ENCODE measurements at places on chromosomes 11 and 22.

GRCh38 chr11:45141171-45141570 is 5.3 kb upstream of the PRDM11 start:
- no peak for DNase-seq

- DNase-seq, result no peak
Observed at GRCh38 chr22:49525801-49526535, 301.7 kb downstream of the BRD1 start.

- peak; percentile 18 for DNase-seq
Observed at GRCh38 chr22:44884968-44885805, 124.6 kb downstream of the PHF21B start.

DNA sequence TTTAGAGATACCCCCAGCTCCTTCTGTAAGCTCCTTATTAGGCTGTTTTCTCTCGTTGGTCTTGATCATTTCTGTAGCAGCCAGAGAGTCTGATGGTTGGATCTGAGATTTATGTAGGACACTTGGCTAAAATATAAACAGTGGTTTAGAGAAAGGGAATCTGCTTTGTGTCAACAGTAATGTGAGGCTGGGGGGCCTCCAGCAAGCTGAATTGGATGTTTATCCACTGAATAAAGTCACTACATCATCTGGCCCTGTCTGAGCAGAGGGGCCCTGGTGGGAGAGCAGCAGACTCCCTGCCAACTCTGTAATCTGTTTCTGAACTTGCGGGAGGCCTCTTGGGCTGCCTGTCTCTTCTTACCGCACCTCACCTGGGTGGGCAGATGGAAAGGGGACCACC is 328.5 kb upstream of the PLET1 start:
- DNase-seq, result no peak

DNA sequence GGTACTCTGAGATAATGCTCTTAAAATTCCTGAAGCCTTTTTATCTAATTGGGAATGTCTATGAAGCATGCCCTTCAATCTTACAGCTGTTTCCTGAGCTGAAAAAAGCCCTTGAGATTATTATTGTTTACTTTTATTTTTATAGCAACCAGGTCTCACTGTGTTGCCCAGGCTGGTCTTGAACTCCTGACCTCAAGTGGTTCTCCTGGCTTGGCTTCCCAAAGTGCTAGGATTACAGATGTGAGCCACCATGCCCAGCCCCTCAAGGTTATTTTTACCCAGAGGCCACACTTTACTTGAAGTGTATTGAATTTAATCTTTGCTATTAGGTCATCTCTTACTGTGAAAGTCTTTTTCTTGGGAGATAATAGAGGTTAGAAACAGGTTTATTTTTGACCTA is 7.0 kb upstream of the SWAP70 start:
- DNase-seq, result no peak

- no peak for DNase-seq
Observed at GRCh38 chr11:116855413-116855812, 18.0 kb upstream of the APOA1 start.

DNA sequence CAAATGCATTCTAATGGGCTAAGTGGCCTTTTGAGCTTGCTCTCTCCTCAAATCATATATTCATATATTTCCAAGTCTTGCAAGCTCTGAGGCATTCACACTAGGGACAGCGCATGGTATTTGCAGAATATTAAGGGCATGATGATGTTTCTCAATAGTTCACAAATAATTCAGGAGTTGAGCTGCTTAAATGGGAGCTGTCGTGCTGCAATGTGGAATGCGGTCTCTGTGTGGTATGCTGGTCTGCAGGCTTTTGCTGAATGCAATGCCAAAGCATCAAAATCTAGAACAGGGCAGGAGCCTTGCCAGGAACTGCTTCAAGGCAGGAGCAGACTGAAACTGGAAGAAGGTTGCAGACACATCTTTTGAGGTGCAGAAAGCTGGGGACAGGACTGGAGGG is 1060.0 kb downstream of the TBC1D22A start:
- no peak for DNase-seq

GRCh38 chr22:28986366-28986765 is 75.3 kb downstream of the C22orf31 start:
- DNase-seq, result no peak

DNA sequence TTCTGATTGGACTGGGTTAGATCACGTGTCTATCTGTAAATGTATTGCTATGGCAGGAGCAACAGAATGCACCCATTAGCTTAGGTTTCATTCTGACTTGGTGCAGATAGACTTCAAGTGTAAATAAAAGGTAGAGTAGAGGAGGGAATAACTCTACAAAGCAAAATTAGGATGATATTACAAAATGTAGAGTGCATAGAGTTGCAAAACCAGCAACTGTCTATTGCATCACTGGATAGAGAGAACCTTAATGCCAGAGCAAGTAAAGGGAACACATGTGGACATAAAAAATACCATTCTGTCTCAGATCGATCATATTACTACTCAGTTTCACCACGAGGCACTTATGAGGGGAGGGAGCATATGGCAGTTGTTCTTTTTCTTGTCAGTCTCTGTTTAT is 22.0 kb upstream of the CAT start:
- DNase-seq, result no peak

DNA sequence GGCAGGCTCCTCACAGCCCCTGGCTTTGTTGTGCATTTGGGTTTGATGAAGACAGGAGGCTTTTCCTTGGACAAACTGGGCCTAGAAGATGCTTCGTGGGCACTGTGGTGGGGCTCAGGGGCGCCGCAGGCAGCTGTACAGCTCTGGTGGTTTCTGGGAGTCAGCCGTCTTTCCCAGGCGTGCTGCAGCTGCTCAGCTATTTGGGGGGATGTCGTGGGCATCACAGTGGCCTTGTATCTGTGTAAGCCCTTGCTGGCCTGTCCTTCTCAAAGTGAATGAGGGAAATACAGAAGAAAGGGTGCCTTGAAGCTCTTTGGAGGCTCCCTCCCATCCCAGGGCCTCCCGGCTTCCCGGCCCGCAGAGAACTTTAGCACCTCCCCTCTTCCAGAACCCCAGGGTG is 89.5 kb downstream of the TBC1D22A start:
- no peak for DNase-seq

GRCh38 chr22:30948930-30949342 is 19.6 kb downstream of the MORC2 start:
- no peak for DNase-seq

GRCh38 chr11:32137869-32138268 is 47.0 kb downstream of the RCN1 start:
- no peak for DNase-seq

GRCh38 chr22:26416670-26417276 is 12.3 kb upstream of the ASPHD2 start:
- DNase-seq, result peak; percentile 46

DNA sequence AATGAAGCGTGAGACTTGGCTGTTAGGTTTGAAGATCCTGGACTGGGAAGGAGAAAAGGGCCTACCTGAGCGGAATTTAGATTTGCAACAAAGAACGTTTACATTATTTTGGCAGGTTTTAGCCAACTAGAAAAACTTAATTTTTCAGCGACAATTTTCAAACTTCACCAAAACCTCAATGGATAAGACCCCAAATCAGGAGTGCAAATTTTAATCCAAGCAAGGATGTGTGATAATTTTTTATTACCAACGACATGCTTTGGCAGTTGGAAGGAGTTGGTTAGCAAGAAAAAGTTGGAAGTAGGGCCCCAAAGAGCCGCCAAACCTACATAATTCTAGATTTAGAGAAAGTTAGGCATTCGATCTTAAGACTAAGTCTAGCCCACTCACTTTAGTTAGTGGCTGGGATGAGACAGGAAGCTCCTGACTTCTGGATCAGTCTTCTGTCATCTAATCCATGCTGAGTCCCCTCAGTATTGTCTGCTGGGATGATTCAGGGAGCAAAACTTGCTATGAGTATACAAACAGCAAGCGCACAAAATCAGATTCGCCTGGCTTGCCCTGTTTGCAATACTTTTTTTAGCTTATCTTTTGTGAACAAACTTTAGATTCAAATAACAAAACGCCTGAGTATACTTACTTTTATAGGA is 787 bp upstream of the RDX start:
- DNase-seq, result no peak

- no peak for DNase-seq
Observed at GRCh38 chr11:26073646-26074045, 258.3 kb upstream of the ANO3 start.

GRCh38 chr11:67698247-67698646 is 23.8 kb upstream of the ALDH3B2 start:
- DNase-seq, result no peak

GRCh38 chr11:34040571-34040970 is 11.0 kb upstream of the CAPRIN1 start:
- DNase-seq, result no peak

DNA sequence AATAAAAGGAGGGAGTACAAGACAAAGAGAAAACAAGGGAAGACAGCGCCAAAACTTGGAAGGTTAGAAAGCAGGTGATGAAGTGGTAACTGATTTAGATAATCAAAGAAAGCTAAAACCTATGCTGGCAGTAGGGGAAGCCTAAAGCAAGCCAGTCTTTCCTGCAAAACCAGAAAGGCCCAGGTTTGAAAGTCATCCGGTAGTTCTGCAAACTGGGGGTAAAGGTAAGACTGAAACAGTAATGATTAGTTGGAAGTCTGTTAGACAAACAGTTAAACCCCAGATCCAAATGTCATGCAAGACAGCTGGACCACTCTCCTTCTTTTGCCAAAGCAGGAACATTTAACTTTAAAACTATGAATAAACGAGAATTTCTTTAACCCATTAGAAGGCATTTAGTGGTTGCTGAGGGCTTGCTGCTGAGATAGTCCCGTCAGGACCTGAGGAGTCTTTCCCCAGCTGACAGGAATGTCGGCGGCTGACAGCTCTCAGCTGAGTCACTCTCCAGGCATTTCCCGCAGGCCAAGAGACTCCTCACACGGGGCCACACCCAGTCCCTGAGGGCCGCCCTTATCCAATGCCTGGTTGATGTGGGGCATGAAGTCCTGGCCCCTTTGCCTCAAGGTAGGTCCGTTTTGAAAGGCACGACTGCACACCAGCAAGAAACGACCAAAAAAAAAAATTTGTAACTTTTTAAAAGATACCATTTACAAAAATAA is 36.3 kb upstream of the CFAP300 start:
- peak; percentile 90 for DNase-seq

DNA sequence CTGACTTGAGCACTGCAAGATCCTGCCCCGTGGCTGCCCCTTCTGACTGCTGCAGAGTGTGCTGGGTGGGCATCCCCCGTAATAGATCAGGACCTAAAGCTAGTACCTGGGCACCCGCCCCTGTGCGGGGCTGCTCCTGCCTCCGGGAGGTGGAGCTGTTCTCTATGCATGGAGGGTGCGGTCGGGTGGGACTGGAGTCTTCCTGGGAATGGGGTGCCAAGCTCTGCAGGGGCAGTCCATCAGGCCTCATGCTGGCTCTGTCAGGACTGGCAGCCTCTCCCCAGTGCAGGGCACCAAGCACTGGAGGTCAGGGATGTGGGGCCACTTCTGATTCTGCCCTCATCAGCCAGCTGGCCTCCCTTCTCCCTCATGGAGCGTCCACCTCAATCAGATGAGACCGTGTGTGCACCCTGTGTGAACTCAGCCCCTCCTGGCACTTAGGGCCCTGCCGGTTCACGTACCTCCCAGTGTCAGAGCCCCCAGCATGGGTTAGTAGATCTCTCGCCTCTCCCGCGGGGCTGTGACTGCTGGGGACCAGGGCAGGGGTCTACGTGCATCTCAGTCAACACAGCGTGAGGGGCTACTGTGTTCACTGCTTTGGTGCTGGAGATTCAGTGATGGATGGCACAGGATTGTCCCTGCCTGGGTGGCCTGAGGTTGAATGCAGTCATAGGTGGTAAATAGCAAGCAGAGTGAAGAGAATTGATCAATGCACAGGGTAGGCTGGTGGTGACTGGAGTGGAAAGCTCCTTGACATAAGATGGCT is 30.8 kb downstream of the MPPED1 start:
- no peak for DNase-seq

DNA sequence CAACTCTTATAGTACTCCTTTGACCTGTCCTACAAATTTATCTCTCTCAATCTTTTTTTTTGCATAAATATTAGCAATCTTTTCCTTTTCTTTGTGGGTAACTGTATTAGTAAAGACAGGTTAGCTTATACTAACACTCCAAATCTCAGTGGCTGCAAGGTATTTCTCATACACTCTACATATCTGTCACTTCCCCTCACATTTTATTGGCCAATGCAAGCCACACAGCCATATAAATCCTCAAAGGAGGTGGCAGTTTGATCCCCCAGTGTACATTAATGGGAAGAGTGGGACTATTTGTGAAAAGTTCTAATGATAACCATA is 42.6 kb upstream of the EED start:
- no peak for DNase-seq

GRCh38 chr11:15148169-15148568 is 33.4 kb downstream of the INSC start:
- DNase-seq, result no peak

GRCh38 chr11:105861225-105861624 is 160.8 kb downstream of the MSANTD4 start:
- no peak for DNase-seq

DNA sequence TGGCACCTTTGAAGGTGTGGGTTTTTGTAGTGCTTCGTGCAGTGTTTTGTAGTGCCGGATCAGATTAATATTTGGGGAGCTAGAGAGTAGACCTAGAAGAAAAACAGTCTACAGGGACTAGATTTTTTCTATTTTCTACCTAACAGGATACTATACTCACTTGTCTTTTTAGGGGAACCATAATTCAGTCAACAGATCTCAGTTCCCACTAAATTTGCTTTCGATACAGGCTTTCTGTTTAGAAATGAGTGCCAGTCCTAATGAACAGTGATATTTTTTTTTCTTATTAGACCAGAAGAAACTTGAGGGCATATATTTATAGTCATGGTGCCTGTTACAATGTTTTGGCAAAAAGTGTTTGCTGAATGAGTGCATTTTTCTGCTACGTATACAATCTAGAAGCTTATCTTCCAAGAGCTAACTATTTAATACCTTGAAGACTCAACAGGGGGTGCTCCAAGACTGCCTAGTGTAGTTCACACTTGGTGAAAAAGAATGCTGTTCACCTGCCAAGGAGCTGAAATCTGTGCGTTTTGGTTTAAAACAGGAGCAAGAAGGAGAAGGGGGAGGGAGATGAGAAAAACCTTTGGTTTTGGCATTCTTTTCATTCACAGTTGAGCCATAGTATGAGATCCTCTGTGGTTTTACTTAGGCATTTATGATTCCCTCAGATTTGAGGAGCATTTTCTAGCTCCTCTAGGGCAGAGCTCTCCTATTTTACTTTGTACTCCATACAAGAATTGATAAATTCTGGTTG is 44.9 kb upstream of the VSTM5 start:
- DNase-seq, result peak; percentile 50

DNA sequence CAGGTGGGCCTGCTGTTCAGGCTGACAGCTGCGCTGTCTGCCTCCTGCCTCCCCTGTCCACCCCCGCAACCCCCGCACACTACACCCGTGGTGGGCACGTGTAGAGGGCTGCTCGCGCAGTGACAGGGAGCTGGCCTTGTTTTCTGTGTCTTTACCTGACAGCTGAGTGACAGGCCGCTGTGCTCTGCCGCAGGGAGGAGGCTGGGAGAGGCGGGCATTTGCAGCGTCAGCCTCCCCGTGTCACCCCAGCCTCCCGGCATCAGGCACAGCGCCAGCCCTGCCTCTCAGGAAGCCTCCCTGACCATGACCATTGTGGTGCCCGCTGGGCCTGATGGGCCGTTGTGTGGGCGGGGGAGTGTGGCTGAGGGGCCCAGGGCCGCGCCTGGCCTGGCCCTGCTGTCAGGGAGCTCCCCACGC is 32.0 kb upstream of the RELT start:
- no peak for DNase-seq
